ENCODE measurements at places on chromosomes 13 and 19.
A peak's percentile ranks its signal among the peaks of the same experiment; 100 is the strongest.

DNA sequence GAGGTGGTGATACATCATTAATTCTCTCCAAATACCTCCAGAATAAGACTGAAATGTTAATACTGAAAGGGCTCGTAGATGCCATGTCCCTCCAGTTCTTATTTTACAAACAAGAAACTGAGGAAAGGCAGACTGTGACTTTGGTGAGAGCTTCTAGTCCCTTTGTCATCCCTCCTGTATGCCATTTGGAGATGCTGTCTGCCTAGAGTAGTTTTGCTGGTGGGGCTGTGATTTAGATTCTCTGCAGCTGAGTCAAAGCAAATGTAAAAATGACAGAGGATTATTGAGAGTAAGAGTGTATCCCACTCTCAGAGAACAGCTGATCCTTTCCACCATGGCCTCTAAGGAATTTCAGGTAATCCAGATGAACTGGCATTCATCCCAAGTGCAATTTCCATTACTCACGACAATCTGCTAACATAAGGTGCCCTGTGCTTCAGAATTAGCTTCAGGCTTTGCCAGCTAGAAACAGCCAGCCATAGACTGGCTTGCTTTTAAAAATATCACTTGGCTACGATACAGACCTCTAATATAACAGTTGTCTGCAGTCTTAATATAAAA is 16.8 kb downstream of the PABPC3 start:
- no peak for DNase-seq

- no peak for DNase-seq
Measured at GRCh38 chr13:98262292-98262691, 85.2 kb upstream of the RNF113B start.

DNA sequence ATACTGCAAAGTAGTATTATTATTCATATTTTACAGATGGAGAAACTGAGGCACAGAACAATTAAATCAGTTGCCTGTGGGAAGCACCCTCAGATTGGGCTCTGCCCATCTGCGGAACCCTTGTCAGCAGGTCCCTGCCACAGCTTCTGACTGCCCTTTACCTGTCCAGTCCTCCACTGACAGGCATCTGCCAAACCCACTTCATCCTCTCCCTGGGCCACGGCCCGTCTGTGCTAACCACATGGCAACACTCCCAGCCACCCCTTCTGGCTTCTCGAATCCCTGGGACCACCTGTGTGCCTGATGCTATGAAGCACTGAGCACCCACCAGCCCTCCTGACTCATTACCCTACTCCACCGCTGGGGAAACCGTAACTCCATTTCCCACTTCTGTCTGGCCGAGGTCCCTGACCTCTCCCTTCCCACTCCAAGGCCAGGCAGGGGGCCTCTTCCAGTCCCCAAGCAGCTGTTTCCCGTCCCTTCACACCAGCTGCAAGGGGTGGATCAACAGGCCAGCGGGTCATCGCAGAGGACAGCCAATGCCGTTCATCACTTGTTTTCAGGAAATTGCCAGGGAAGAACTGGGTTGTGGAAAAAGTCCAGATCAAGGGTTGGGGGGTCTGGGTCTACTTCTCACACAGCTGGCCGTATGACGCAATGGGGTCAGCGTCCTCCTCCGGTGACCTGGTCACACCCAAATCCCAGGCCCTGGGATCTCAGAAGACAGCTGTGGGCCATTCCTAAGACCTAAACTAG is 2.5 kb downstream of the KANK3 start:
- no peak for DNase-seq

DNA sequence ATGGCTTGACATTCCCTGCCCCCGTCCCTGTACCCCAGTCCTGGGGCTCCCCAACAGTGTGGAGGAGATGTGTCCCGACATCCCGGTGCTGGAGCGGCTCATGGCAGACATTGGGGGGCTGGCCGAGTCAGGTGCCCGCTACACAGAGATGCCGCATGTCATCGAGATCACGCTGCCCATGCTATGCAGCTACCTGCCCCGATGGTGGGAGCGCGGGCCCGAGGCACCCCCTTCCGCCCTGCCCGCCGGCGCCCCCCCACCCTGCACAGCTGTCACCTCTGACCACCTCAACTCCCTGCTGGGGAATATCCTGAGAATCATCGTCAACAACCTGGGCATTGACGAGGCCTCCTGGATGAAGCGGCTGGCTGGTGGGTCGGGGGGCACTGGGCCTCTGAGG is 83.8 kb downstream of the RYR1 start:
- no peak for DNase-seq

DNA sequence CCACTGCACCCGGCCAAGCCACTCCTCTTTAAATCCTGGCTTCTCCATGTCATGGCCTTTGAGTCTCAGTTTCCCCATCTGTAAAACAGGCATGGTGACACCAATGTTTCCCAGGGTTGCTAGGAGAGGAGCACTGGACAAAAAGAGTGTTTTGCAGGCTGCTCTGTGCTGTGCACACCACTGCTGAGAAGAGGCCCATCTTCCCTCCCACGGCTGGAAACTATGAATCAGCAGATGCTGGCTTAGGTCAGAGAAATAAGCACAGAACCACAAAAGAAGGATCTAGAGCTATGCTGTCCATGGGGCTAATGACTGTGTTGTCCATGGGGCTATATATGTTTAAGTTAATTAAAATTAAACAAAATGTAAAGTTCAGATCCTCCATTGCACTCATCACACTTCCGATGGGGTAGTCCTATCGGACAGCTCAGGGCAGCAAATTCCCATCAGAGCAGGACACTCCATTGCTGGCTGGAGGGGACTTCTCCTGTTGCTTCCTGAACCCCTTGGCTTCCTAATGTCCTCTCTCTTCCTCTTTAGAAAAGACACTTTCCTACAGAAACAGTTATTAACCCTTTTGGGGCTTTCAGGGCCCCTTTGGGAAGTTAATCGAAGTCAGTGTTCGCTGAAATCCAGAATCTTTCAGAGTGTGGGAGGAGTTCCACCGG is 37.1 kb downstream of the TSHZ3 start:
- no peak for DNase-seq

GRCh38 chr19:15976836-15977689 is 28.3 kb downstream of the OR10H4 start:
- DNase-seq, result no peak

DNA sequence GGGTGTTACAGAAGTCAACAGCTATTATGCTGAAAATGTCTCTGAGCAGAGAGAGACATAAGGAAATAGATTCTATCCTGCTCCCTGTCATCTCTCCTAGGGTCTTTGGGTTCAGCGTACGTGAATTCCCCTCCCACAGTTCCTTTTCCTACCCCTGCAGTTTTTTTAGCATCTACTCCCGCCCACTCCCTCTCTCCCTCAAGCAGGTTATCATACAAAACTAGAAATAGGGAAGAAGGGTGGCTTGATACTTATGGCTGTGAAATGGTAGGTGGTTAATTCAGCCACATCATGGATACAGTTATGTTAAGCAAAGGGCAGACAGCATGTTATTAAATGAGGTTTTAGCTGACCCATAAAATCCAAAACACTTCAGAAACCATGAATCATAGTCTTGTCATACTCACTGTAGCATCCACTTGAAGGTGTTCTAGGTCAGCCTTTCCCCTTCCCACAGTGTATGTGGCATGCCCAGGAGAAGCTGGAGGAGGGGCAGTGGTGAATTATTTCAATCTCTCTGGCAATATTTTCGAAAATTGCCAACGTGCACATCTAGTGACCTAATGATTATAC is 236.8 kb upstream of the SERP2 start:
- DNase-seq, result no peak

- DNase-seq, result no peak
Measured at GRCh38 chr13:23718996-23719395, 148.8 kb downstream of the TNFRSF19 start.

DNA sequence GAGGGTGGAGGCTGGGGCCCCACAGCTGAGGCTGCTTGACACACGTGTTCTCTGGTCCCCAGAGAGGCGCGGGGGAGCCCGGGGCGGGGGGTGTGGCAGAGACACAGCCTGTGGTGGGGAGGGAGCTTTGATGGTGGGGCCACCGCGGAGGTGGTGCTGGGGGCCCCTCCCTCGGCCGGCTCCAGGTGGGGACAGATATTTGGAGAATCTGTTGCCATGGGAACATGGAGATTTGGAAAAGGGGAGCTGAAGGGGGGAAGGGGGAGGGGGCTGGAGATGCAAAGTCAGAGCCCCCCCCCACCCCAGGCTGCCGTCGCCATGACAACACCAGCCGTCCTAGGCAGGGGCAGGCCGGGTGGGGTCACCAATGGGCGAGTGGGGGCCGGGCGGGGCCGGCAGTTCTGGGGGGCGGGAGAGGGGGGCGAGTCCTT is 1.2 kb downstream of the PRKCG start:
- no peak for DNase-seq

DNA sequence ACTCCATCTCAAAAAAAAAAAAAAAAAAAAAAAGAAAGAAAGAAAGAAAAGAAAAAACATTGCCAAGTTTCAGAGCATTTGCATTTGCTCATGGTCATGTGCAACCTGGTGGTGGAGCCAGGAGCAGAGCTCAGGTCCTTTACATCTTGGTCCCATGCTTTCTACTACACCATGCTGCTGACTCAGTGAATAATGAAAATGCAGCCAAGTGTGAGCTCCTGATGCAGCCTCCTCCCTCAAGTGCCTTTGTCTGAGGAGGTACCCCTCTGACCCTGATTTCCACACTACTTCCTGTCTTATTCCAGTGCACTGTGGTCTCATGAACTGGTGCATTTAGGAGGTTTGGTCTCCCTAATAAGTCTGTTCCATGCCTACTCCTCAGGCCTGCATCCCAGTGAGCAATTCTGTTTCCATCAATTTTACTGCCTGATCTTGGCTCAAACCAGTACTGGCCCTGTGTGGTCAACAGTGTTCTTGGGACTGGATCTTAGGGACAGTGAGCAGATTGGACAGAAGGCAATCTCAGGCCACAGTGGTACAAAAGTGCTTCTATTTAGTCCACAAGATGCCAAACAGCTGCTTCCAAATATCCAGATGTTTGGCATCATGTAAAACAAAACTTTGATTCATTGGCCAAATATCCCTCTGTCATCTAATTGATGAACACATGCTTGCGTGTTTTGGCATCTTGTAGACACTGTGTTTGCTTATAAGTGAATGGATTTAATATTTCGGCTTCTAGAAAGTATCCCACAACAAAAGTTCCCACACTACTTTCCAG is 28.8 kb upstream of the LRCH1 start:
- no peak for DNase-seq

DNA sequence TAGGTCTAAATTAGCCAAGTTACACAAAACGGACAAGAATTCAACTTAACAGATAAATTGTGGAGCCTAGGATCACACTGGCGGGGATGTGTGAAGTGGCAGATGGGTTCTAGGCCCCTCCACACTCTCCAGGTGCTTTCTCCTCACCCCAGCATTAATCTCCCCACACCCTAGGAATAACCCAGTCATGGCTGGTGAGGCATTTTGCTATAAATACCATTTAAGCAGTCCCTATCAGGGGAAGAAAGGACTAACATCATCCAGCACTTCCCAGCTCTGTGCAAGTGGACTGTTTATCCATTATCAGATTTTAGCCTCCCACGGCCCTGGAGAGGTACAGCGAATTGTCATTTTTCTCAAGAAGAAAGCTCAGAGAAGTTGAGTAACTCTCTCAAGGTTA is 154.9 kb downstream of the NUFIP1 start:
- no peak for DNase-seq

DNA sequence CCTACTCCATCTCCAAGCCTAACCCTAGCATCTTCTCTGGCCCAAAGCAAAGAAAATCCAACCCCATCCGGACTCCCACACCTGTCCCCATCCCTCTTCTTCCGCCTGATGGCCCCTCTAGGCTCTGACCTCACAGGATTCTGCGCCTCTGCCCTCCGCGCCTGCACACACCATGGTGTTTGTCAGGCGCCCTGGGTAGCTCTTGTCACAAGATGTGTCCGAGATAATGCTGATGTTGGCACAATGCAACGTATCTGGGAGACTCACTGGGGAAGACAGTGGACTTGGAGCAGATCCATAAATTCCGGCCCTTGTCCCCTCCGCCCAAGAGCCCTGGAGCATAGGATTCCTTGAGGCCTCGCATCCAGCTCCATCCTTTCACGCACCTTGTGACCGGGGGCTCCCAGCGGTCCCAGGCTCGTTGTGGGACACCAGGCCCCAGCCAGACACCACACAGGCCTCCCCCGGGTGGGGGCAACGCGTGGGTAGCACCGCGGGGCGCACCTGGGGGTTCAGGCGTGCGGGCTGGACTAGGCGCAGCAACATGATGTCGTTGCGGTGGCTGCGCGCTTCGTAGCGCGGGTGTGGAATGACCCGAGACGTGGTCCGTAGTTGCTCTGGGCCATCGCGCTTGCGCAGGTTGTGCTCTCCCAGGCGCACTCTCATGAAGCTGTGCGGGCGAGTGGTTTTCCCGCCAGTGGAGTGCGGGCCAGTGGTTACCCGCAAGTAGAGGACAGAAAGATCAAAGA is 3.1 kb upstream of the KLK1 start:
- no peak for DNase-seq

- peak; percentile 39 for DNase-seq
Measured at GRCh38 chr19:3324405-3324856, 42.0 kb upstream of the NFIC start.

- DNase-seq, result no peak
Measured at GRCh38 chr19:567296-567900, 5.0 kb upstream of the BSG start.

- DNase-seq, result no peak
Measured at GRCh38 chr13:94829185-94829836, 117.0 kb upstream of the SOX21 start.

- no peak for DNase-seq
Measured at GRCh38 chr13:47337781-47338507, 441.1 kb upstream of the HTR2A start.

GRCh38 chr19:40465025-40465556 is 454 bp downstream of the BLVRB start:
- DNase-seq, result no peak

Measured in Panc1 (cell line).